ENCODE measurements at places on chromosomes 1 and 21.

DNA sequence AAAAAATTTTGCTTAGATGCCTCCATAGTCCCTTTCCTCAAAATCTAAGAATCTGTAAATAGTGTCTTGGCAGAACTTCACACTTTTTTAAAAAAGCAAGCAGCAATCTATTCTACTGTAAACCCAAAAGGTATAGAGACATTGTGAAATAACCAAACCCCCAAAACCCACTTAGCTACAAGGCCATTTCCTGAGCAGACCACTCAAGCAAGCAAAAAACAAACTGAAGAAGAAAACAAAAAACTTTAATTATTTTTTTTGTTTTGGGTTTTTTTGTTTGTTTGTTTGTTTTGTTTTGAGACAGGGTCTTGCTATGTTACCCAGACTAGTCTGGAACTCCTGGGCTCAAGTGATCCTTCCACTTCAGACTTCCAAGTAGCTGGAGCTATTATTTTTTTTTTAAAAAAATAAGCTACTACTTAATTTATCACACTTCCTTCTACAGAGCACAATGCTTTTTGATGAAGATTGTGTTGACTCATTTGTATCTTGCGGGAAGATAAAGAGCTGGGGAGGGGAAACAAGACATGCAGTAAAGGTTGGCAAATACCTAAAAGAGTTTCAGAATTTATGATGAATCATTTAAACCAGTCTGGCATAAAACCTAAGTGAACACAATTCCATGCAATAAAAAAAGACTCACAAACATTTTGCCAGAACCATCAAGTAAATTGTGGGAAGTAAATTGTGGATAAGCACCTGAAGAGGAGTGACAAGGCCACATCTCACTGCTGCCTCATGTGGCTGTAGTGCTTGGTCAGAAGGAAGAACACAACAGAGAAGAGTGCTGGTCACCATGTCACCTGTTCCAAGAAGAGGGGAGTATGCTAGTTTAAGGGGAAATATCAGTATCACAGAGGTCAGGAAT lies 2.7 kb upstream of the PTPN22 start:
- no peak overlapping the region for H3K27ac ChIP-seq
- no peaks in the 10 kb centered on the region for H3K27me3 ChIP-seq
- peaks cover 30% of the 10 kb centered on the region for H3K4me1 ChIP-seq
- no peaks in the 10 kb centered on the region for H3K36me3 ChIP-seq
- peak; percentile 55 for DNase-seq

GRCh38 chr1:242886137-242886536 lies 361.6 kb upstream of the PLD5 start:
- H3K4me3 ChIP-seq = no peak overlapping the region
- H3K36me3 ChIP-seq = no peaks in the 10 kb centered on the region
- DNase-seq = no peak
- no peaks in the 10 kb centered on the region for H3K27me3 ChIP-seq

DNA sequence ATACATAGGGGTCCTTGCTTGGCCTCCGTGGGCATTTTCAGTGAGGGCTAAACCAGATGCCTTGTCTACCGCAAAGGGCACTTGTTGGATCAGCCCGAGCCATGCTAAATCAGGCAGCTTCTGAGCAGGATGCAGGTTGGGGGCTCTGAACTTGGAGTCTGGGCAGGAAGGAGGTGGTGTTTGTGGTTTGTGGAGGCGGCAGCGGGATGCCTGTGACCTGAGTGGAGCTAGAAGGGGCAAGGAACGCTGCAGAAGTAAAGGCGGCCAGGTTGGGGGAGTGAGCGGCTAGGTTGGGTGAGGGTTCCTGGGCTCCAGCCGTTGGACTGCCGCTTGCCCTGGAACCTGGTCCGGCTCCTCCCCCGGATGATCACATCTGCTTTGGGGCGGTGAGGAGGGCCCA lies 183.9 kb downstream of the CAMTA1 start:
- peaks cover 19% of the 10 kb centered on the region for H3K27me3 ChIP-seq
- H3K27ac ChIP-seq = no peak overlapping the region
- peaks cover 16% of the 10 kb centered on the region for H3K4me1 ChIP-seq
- H3K4me3 ChIP-seq = no peak overlapping the region
- DNase-seq = no peak

DNA sequence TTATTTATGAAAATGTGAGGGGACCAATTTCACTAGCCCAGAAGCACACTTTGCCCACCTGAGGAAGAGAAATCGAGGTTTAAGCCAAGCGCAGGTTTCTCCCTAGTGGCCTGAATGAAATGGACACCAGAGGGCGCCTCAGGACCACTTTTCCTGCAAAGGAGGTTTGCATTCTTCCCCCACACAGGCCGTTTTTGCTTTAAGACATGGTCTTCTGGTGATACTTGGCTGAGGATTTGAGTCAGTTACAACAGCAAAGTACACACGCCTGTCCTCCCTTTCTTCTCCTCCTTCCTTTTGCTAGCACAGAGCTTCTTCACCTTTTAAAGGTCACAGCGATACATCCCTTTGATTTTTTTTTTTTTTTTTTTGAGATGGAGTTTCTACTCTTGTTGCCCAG lies 5.4 kb downstream of the PLA2G2E start:
- peaks cover 5% of the 10 kb centered on the region for H3K36me3 ChIP-seq
- H3K4me3 ChIP-seq = no peak overlapping the region
- no peak overlapping the region for H3K27ac ChIP-seq
- no peaks in the 10 kb centered on the region for H3K4me1 ChIP-seq
- peak; percentile 86 for DNase-seq

DNA sequence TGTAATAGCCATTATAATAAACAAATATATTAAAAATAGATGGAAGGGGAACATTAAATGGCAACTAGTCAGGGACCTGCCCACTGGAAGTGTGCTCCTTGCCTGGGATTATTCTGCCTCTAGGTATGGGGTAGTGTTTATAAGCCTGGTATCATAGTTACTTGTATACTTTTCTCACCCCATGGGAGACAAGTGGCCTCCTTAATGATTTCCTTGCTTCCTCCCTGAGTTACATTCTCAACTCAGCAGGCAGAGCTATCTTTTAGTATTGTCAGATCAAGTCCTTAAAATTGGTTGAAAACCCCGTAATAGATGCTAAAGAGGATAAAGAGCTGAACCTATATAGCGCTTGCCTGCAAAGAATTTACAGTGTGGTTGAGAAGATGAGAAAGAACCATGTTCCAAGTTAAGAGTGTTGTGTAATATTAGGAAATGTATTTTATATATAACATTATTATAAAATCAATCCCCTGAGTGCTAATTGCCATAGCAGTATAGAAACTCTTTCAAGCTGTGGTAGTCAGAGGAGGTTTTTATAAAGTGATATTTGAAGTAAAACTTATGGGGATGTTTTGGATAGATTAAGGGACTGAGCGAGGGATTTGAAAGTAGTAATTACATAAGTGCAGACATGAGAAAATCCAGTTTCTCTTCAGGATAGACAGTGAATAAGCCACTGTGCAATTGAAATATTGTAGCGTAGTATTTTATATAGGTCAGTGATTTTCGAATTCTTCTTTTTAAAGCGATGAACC lies 106.5 kb downstream of the SPATA46 start:
- peaks cover 4% of the 10 kb centered on the region for H3K27me3 ChIP-seq
- H3K4me3 ChIP-seq = no peak overlapping the region
- H3K4me1 ChIP-seq = no peaks in the 10 kb centered on the region
- H3K27ac ChIP-seq = no peak overlapping the region

DNA sequence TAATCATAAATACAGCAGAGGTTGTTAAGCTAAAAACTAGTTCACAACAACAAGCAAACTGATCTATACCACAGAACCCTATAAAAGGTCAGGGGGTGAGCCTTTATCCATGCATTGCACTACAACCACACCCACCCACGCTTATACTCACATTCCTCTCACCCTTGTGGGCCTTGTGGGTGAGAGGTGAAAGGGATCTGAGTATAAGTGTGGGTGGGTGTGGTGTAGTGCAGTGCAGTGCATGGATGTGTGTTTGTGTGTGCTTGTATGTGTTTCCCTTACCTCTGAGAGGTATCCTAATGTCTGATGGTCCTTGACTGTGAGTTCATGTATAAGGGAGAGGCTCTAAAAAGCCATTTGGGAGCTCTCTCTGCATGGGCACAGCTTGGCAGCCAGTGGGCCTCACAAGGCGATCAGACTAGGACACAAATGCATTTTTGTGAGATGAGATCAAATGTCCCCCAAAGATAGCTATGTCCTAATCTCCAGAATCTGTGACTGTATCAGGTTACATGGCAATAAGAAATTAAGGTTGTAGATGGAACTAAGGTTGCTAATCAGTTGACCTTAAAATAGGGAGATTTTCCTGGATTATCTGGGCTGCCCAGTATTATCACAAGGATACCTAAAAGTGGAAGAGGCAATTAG lies 95.5 kb upstream of the DPT start:
- DNase-seq = peak; percentile 13
- no peaks in the 10 kb centered on the region for H3K27me3 ChIP-seq
- H3K4me1 ChIP-seq = no peaks in the 10 kb centered on the region
- no peak overlapping the region for H3K27ac ChIP-seq
- no peak overlapping the region for H3K4me3 ChIP-seq
